ENCODE measurements at places on chromosomes 1 and 21. TPM values are rescaled to one million over a fixed set of nuclear protein-coding genes. Genes with fewer than 3 reads are reported as not detected.

NUDT4B gene
- not detected for polyA plus RNA-seq

GCSAML gene
- polyA plus RNA-seq = not detected

WDR47 gene
- 9.1 TPM for polyA plus RNA-seq

TMEM125 gene
- polyA plus RNA-seq = 2.7 TPM

ADAMTS1 gene
- 179 TPM for polyA plus RNA-seq

S100A3 gene
- 0.86 TPM for polyA plus RNA-seq

KIF17 gene
- 1.1 TPM for polyA plus RNA-seq

CCDC24 gene
- 27.9 TPM for polyA plus RNA-seq

BNIPL gene
- 0.65 TPM for polyA plus RNA-seq

S1PR1 gene
- polyA plus RNA-seq = 58.1 TPM

TCHHL1 gene
- not detected for polyA plus RNA-seq

ARHGEF19 gene
- 6.7 TPM for polyA plus RNA-seq

KRTAP19-1 gene
- polyA plus RNA-seq = not detected

UMODL1 gene
- not detected for polyA plus RNA-seq

FOXD3 gene
- polyA plus RNA-seq = not detected

RPTN gene
- polyA plus RNA-seq = not detected

RHCE gene
- polyA plus RNA-seq = 4.9 TPM

TSPEAR gene
- polyA plus RNA-seq = 5.3 TPM

LRRIQ3 gene
- polyA plus RNA-seq = 2.1 TPM

GPR25 gene
- not detected for polyA plus RNA-seq

MLLT11 gene
- 54.5 TPM for polyA plus RNA-seq

EXOC8 gene
- polyA plus RNA-seq = 3.2 TPM

CELA2A gene
- not detected for polyA plus RNA-seq

PDPN gene
- 24.9 TPM for polyA plus RNA-seq

GJA9 gene
- polyA plus RNA-seq = not detected

GPN2 gene
- 32.2 TPM for polyA plus RNA-seq

IGSF9 gene
- 4.2 TPM for polyA plus RNA-seq

LRRC3 gene
- 4.1 TPM for polyA plus RNA-seq

CD1D gene
- polyA plus RNA-seq = 6.3 TPM

SEC16B gene
- 0.17 TPM for polyA plus RNA-seq

EFNA3 gene
- 34.2 TPM for polyA plus RNA-seq

TATDN3 gene
- polyA plus RNA-seq = 18.5 TPM

RHD gene
- 0.70 TPM for polyA plus RNA-seq

TAL1 gene
- 0.55 TPM for polyA plus RNA-seq

PPFIA4 gene
- polyA plus RNA-seq = 97.5 TPM

PROK1 gene
- polyA plus RNA-seq = not detected

PRAMEF17 gene
- not detected for polyA plus RNA-seq

OLFML3 gene
- 13.5 TPM for polyA plus RNA-seq

GIPC2 gene
- polyA plus RNA-seq = 0.06 TPM

ADCY10 gene
- polyA plus RNA-seq = 0.44 TPM

FLG2 gene
- polyA plus RNA-seq = not detected

SLAMF9 gene
- not detected for polyA plus RNA-seq

ESRRG gene
- polyA plus RNA-seq = 53.3 TPM

KCNJ15 gene
- 0.27 TPM for polyA plus RNA-seq

APOBEC4 gene
- not detected for polyA plus RNA-seq

DYNLT5 gene
- 5.3 TPM for polyA plus RNA-seq

CENPL gene
- polyA plus RNA-seq = 4.9 TPM

ASTN1 gene
- polyA plus RNA-seq = 9.3 TPM

CHIT1 gene
- polyA plus RNA-seq = not detected
